ENCODE measurements at places on chromosomes 6 and 20.

DNA sequence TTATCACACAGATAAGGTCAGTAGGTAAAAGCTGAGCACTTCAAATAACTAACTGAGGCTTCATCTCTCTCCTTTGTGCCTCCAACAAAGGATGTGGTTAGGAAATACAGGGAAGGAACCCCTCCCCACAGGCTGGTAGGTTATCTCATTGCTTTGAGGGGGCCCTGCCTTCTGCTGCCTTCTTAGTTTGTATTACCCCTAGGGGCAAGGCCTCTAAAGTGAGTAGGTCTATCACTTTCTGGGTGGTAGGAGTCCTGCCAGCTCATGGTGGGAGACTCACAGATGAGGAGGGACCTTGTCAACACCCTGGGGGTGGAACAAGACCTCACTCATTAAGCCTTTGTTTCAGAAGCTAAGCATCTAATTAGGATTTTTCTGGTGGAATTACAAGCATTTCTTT lies 34.6 kb downstream of the EDN1 start:
- DNase-seq = no peak

DNA sequence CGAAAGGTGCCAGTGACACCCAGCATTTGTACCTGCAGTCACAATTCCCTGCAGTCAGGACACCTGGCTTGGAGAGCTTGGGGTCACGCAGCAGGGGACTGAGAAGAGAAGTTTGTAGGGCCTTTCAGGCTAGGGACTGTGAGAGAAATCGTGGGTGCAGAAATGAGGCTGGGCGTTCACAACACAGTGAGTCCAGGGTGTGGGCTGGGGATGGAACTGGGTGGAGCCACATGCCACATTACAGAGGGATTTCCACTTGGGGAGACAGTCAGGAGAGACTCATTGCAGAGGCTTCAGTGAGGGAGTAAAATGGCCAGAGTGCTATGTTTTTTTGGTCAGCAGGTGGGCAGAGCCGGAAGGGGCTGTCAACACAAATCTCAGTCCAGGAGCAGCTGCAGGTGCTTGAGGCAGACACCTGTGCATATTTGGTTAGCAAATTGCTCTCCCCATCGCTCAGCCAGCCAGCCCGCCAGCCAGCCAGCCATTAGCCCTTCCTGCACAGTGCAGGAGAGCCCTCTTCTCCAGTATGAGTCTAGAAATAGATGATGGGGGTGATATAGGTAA lies 7.4 kb downstream of the ITPR3 start:
- no peak for DNase-seq

DNA sequence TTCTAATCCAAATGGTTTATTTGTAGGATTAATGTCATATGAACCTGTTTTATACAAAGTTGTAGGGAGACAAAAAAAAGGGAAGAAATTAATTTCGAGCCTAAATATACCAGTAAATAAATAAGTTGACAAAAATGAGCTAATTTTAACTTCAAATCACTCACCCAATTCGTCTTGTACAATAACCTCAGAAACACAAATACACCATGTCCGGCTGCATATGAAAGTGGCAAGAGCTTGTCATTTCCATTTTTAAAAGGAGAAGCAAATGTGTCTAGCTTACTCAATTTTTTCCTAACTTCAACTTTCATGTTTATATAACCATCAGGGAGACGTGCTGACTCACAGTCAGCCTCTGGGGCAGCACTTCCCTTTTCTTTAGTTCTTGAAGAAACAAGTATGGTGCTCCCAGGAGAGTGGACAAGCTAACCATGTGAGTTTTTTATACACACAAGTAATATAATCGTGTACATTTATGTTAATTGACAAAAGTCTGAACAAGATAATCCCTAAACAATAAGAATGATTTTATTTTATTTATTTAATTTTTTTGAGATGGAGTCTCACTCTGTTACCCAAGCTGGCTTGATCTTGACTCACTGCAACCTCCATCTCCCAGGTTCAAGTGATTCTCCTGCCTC lies 55.5 kb upstream of the SGK1 start:
- no peak for DNase-seq

- no peak for DNase-seq
Measured at GRCh38 chr6:134253681-134254080, 64.2 kb downstream of the SGK1 start.

GRCh38 chr6:130969791-130970491 lies 93.1 kb downstream of the EPB41L2 start:
- no peak for DNase-seq

DNA sequence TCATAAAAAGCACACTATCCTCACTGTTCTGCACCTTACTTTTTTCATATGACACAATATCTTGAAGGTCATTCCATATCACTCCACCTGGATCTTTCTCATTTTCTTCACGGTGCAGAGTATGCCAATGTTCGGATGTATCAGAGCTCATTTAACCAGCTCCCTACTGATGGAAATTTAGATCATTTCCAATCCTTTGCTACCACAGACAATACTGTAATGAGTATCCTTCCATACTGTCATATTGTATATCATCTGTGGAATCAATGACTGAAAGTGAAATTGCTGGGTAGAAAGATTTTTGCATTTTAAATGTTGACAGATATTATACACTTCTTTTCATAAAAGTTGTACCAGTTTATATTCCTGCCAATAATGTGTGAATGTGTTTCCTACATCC lies 2.2 kb upstream of the RAB44 start:
- no peak for DNase-seq

- DNase-seq = no peak
Measured at GRCh38 chr6:112563368-112563767, 216.2 kb downstream of the RFPL4B start.

DNA sequence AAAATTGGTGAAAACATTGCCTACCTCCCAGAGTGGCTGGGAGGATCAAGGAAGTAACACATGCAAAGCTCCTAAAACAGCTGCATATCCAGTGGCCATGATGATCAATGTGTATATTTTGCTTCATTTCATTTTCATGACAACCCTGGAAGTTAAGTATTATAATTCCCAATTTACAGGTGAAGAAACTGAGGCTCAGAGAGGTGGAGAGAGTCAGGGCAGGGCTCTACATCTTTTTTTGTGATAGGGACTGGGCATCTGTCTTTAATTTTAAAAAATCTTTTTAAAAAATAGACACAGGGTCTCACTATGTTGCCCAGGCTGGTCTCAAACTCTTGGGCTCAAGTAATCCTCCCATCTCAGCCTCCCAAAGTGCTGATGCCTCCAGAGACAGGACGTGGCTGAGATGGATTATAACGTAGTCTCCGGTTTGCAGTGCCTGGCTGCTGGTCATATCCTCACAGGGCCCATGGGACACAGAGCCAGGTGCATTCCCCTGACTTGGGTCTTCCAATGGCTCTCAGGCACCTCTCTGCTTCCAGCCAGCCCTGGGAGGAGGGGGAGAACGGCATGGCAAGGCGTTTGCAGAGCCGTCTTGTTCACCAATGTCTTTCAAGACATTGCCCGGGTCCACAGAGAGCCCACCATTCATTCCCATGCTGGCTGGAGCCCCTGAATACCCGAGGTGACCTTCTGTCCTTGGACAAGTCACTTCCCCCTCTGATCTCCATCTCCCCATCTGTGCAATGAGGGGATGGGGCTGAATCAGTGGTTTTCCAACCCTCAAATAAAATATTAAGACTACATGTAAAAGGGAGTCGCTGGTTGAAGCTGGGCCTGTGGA lies 38.3 kb downstream of the HNF4A start:
- no peak for DNase-seq

DNA sequence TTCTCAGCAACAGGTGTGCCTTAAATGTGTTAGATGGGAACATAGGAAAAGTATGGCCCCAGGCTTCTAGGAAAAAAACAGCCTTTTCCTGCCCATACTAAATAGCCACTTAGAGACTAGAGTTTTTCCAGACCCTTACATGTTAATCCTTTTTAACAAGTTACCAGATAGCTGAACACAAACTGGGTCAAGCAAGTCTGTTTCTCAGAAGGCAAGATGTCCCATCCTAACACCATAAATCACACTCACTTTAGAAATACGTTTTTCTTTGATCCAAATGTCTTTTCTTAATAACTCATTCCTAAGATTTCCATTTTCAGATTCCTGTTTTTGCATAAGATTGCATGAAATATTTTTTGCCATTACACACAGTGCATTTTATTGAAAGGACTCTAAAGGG lies 241.3 kb downstream of the KCNQ5 start:
- DNase-seq = no peak

GRCh38 chr6:70041411-70041810 lies 175.1 kb downstream of the COL19A1 start:
- DNase-seq = no peak

DNA sequence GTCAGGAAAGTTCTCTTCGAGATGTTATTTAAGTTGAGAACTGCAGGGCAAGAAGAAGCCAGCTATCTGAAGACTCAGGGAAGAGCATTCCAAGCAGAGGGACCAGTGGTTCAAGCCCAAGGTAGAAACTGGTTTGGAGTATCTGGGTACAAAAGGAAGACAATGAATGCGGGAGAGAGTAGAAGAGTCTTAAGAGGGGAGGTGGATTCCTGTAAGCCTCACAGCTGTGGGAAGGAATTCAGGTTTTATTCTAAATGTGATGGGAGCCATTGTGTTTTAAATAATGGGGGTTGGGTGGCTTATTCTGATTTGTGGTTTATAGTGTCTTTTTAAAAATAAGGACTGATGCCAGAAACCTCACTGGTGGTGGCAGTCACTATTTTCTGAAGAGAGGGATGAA lies 37.6 kb upstream of the TENT5A start:
- no peak for DNase-seq

GRCh38 chr6:13526727-13527670 lies 39.6 kb upstream of the GFOD1 start:
- peak; percentile 70 for DNase-seq

DNA sequence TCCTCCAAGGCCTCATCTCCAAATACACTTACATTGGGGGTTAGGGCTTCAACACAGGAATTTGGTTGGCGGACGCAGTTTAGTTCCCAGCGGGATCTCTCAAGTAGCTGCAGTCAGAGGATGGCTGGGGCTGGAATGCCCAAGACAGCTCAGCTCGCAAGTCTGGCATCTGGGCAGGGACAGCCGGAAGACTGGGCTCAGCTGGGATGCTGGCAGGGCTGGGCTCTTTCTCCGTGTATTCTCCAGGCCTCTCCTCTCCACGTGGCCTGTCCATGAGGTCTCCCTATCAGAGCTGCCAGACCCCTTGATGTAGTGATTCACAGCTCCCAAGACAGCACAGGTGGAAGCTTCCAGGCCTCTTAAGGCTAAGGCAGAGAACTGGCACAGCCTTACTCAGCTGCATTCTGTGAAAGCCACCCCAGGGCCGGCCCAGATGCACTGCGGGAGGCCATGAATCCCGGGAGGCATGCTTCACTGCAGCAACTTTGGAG lies 5.0 kb downstream of the FGD2 start:
- no peak for DNase-seq

- no peak for DNase-seq
Measured at GRCh38 chr20:1835186-1836035, 59.8 kb upstream of the SIRPA start.

DNA sequence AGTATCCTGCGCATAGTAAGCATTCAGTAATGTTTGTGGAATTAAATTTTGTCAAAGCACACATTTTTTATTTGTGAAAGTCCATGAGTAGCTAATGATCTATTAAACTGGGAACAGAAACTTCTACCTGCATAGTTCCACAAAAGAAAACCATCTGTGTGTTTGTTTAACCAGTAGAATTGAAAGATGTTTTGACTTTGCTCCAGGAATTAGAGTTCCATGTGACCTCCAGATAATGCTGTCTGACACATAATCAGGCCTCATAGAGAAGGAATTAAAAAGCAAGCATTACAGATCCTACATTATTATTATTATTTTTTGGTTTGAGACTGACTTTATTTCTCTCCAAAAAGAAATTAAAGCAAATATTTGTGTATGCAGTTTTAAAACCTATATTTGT lies 126.5 kb downstream of the PACRG start:
- DNase-seq = no peak

DNA sequence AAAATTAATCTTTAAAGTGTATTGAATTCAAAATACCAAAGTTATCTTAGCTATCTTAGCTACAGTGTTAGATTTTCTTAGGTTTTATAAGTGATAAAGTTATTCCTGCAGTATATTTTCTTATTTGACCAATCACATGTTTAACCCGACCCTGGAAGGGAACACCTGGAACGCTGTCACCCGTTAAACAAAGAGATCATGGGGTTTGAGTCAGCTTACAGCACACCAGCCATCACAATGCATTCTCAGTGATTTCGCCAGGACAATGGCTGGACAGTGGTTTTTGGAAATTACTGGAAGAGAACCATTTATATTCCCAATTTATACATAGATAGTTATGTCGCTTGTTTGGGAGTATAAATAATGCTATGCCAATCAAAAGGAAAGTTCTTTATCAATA lies 10.5 kb downstream of the C6orf118 start:
- no peak for DNase-seq

GRCh38 chr6:136511397-136511796 lies 38.8 kb downstream of the MAP7 start:
- DNase-seq = no peak

DNA sequence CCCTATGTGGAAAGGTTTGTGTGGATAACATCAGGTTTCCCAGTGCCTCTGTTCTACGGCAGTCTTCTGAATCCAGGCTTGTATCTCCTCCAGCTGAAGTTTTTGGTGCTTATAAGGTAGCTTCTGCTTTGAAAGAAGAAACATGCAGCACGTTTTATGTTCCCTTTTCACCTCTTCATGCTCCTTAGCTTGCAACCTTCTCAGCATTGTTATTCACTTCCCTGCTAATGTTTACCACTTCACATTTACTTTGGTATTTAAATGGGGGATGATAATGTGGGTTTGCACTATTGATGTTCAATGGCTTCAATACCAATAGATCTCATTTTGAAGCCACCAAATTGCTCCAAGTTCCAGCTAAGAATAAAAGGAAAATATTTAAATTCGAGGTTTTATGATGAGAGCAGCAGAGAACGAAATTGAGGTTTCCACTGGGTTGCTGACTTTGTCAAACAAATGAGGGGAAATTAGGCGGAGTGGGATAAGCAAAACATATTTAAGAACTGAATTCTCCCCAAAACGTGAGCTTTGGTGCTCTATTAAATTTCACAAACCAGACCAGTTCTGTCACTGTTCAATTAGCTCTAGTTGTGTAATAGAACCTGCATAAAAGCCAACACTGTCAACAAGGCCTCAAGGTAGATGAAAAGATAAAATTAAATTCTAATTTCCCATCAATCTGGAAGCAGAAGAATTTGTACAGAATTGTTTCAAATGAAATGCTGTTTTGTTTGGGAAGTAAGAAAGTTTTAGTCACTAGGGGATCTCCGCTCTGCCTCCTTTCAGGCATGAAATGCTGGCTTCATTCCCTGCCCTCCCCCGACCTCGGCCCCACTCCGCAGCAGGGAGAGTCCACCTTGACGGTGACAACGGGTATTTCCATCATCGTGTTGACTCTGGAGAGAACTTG lies 1.4 kb downstream of the IL22RA2 start:
- DNase-seq = no peak

GRCh38 chr6:17178326-17178725 lies 76.5 kb downstream of the STMND1 start:
- no peak for DNase-seq

All from naive thymus-derived CD8-positive, alpha-beta T cell (primary cell).